ENCODE measurements at places on chromosomes 3 and 15. TPM values are rescaled to one million over a fixed set of nuclear protein-coding genes. Genes with fewer than 3 reads are reported as not detected.

DNA sequence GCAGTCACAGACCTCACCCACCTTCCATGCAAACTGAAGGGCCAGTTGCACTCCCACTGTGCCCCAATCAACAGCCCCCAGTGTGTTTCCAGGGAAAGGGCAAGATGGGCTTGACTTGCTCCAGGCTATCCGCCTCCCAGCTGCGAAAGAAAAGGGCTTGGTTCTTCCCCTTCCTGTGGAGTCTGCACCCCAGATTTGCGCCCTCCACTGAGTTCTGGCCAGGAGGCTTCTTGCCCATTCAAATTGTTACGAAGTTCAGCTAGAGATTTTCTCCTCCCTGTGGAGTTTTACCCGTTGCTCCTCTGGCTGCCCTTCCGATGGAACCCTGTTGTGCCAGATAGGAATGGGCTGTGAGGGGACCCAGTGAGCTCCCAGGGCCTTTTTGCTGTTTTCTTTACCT lies 1096.9 kb upstream of the ALCAM start:
- no peak for DNase-seq

GRCh38 chr3:182621435-182622240 lies 171.7 kb upstream of the ATP11B start:
- DNase-seq, result no peak

- no peak for DNase-seq
Observed at GRCh38 chr3:12180631-12181030, 21.9 kb upstream of the TIMP4 start.

DNA sequence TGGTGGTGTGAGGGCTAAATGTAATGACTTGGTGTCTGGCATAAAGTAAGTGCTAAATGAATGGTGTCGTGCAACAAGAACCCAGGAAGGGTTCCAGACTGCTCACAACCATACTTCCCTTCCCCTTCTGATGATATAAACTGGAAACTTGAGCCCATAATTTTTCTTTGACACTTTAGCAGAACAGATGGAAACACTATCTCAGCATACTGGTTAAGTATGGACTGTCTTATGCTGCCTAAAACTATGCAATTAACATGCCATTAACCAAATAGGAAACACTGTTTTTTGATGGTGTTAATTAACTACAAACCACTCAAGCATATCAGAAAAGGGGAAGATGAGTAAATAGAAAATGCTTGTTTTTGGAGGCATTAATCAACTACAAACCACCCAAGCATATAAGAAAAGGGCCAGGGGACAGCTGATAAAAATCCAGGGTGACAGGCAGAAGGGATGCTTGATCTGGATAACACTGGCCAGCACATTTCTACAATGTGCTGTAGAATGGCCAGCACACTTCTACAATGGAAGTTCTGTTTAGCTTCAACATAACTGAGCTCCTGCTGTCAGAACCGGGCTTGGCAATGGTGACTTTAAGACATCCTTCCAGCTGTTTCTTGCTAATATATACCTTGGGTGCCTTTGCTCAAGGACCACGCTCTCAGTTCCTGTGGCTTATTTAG lies 85.5 kb upstream of the FAM3D start:
- DNase-seq, result no peak

DNA sequence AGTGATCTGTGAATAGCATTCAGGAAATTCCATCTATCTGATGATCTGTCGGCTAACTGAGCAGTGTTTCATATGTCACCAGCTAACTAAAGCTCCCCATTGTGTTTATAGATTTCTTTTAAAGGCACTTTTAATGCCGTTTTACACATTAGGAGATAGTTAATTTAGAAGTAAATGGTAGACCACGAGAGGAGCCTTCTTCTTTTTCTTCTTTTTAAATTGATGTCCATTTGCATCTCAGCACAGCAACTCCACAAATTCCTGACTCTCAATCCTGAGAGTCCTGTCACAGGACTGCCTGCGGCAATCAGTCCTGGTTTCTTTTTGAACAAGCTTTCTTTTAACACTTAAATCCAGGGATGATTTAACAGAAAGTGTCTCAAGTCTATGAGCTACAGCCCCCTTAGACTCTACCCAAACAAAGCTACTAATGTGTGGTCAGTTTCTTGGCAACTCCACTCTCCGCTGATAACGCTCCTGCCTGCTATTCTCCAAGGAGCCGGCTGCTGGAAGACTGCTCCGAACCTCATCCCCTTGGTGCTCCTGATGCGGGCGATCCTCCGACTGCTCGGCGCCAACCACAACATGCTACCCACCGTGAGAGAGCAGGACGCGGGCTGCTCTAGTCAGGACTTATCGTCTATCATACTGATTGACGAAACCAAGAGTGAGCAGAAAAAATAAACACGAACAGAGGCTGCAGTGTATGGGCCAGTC lies 421.4 kb downstream of the MECOM start:
- peak; percentile 11 for DNase-seq

GRCh38 chr3:172659246-172660002 lies 51.4 kb downstream of the NCEH1 start:
- no peak for DNase-seq

COL6A5 gene
- polyA plus RNA-seq, result 0.26 TPM

GRCh38 chr3:183281126-183281797 lies 28.2 kb downstream of the B3GNT5 start:
- peak; percentile 14 for DNase-seq

GRCh38 chr3:189288348-189289235 lies 116.8 kb downstream of the TPRG1 start:
- DNase-seq, result no peak

- DNase-seq, result peak; percentile 8
Observed at GRCh38 chr3:55089211-55089610, 161.4 kb upstream of the LRTM1 start.

SEMA3G gene
- 15.6 TPM for polyA plus RNA-seq

DNA sequence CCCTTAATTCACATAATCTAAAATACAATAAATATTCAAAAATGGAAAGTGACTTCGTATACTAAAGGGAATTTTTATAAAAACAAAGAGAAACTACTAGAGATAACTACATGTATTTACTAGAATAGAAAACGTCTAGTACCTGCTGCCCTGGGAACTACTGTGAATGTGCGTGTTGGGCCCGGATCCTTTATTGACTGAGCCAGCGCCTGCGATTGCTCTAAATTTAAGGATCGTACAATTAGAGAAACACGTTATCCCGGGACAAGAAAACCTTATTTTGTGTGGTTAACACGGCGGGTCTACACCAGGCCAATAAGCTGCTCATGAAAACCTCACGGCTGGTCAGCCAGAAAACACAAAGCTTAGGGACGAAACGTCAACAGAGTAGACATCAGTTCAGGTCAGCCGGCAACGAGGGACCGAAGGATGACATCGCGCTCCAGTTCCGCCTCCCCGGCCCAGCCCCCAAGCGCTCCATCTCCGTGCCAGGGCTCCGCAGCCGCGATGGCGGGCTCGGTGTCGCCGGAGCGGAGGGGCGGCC lies 555 bp downstream of the TM2D3 start:
- peak; percentile 71 for DNase-seq

BOC gene
- polyA plus RNA-seq, result 52.4 TPM

C3orf20 gene
- 0.23 TPM for polyA plus RNA-seq
